ENCODE measurements at places on chromosomes 4 and X.

DNA sequence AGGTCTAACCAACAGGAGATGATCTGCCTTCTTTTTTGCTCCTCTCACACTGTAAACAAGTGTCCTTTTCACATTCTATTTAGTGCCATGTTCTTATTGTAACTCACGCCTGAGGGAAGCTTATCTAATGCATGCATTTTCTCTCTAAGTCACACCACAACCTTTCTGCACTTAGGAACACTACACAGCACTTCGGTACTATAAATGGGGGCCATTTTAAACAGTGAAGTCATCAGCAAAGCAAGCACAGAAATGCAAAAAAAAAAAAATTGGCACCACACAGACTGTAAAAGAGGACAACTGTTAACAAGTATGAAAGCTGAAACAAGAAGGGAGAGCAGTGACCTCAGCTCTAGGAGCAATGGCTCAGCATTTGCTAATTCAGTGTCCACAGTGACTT is 45.2 kb downstream of the PRSS12 start:
- no peak for DNase-seq

DNA sequence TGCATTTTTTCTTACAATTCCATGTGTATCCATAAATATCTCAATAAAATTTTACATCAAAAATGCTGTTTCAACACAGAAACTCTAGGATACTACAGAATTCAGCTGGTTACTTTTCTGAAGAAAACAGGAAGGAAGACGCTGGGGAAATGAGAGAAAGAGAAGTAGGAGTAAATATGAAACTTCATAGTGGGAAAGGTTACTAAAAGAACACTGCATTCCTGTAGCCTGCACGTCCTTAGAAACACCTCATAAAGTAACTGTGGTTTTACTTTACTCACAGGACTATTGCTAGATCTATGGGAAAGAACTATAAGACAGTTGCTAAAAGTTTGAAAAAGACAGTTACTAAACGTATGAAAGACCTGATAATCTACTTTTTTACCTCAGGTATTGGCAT is 23.1 kb downstream of the ATP11C start:
- no peak for DNase-seq

DNA sequence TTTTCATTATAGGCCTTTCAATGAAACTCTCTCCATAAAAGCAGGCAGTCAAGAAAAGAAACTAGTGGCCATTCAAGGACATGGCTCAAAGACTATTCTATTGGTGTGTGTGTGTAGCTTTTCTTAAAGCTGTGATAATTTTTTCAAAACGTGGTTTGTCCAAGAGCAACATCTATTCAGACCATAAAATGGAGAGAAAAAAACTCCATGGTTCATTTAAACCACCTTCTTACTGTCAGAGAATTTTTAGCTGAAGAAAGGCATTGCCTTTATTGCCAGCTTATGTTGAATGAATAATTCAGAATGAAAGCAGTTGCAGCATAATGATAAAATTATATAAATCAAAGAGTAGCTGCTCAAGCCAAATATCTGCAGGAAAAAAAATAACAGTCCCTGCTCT is 325.5 kb downstream of the PCDH18 start:
- no peak for DNase-seq

DNA sequence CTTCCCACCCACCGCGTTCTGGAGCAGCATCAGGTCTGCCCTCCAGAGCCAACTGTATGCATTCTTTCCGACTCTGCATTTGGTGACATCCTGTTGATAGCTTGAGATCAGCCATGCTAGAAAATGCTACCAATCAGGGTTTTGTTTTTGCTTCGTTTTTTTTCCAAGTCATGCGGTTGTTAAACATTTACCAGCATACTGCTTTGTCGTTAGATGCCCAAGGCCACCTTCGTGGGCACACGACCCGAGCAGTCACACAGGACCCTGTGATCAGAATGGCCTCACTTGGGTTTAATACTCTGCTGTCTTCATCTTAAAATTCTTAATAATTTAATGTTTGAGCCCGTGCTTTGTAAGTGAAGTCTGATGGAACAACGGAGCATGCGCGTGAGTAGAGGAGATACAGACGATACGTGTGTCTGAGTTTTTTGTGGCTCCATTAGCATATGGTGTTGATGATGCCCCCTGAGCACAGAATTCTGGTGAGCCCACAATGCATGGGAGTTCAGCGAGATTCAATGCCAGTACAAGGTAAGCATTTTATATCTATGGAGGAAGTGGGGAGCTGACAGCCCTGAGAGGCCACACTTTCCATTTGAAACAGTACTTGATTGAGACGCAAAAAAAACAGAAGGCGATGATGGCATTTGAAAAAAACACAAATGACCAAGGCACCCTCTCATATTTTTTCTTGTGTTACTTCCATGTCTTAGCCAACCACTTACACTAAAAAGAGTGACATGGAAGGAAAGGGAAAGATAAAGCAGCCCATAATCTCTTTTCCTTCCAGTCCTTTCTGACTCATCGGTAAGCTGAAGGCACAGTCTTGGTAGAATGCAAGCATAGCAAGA is 323.6 kb downstream of the BCOR start:
- no peak for DNase-seq

- no peak for DNase-seq
These were observed 137.8 kb upstream of the CPEB2 start for GRCh38 chr4:14864365-14865030.

GRCh38 chrX:41449131-41449530 is 2.0 kb downstream of the NYX start:
- DNase-seq, result no peak

- DNase-seq, result no peak
These were observed 22.0 kb downstream of the SLC4A4 start for GRCh38 chr4:71360844-71361243.

DNA sequence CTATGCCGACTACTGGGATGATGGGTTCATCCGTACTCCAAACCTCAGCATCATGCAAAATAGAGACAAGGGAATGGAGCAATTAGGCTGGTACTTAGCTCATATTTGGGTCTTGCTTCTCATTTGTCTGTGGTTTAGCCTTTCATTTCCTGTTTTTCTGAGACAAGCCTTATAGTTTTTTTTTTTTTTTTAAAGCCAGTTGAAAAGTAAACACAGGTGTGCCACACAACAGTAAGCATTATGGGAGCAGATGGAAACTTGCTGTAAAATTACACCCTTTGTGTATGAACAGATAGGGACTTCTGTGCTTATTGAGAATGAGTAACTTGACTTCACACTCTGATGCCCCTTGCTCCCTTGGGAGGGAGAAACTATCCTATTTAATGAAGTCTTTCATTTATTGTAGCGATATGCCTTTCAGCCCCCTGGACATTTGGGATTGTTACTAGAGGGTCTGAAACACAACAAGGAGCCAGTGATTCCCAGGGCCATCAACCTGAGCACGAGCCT is 13.7 kb downstream of the RASSF6 start:
- DNase-seq, result no peak

DNA sequence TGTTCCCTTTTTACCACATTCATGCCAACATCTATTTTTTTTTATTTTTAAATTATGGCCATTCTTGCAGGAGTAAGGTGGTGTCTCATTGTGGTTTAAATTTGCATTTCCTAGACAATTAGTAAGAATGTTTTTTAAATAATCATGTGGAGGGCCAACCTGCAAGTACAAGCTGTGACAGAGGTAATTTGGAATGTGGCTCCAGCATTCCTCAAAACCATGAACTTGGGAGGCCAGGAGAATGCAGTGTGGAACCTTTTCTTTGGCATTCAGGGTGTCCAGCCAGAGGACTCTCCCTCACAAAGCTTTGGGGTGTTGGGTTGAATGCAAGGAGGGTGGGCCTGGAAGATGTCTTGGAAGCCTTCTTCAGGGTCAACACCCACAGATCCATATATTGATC is 7.3 kb upstream of the TMEM185A start:
- DNase-seq, result no peak

GRCh38 chrX:22689290-22689689 is 310.5 kb upstream of the DDX53 start:
- no peak for DNase-seq

- no peak for DNase-seq
These were observed 15.9 kb downstream of the PCGF3 start for GRCh38 chr4:721261-722168.

DNA sequence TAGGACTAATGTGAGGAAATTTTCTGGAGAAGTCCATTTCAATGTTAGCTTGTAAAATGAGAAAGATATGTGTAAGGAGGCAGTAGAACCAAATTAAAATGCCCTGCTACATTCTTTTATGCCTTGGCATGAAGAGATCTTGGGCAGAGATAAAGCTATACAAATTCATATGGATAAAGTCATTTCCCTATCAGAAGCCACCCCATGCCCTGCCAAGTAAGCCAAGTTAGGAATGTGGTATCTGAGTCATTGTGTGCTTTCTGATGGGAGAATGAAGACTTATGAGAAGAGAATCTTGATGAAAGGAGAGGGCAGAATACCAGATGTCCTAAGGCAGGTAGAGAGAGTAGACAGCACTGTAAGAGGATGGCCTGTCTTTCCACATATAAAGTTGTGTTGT is 83.7 kb downstream of the TEX13A start:
- no peak for DNase-seq

DNA sequence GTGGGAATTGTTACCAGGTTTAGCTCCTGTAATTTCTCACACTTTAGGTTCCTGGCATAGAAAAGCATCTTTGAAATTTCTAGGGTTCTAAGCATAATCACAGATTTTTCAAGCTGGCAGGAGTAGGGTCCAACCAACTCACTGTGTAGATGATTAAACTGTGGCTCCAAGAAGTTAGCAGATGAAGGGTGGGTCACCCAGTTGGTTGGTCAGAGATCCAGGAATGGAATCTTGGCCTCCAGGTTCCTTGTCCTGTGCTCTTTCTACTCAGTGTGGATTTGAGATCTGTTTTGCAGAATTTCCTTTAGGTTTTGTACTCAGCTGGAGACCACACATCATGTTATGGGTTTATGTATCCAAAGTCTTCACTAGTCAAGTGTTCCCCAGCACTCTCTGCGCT is 90.3 kb upstream of the MAML3 start:
- DNase-seq, result no peak

DNA sequence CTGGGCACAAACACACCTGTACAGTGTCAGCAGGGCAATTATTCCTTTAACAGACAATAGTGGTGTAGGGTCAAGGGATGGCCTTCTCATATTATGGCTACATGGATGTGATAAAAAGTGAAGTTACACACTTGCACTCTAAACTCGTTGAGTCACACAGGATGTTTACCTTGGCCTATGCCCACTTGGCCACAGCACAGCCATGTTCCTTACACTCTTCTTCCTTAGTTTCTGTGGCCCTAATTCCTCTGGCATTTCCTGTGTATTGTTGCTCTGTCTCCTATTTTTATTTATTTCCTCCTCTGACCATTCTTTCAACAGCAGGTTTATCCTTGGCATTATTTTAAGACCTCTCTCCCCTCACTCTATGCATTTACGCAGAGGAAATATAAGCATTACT is 86.8 kb upstream of the NPFFR2 start:
- no peak for DNase-seq

DNA sequence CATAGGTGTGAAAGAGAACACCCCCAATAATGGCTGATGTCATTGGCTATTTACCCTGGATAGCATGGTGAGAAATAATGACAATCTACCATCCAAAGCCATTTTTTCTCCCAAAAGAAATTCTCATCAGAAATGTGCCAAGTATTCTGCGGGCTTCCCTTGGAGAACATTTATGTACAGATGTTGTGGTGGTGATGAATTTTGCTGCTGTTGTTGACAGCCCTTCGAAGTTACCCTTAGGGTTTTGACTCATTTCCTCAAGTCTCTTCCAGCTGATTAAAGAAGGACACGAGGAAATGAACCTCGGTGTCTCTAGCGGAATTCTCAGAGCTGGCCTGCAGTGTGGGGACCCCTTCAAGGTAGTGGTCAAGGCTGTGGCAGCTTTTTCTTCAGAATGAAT is 3.4 kb downstream of the KIT start:
- DNase-seq, result no peak

- DNase-seq, result no peak
These were observed 9.5 kb downstream of the PARM1 start for GRCh38 chr4:74942251-74942917.

GRCh38 chrX:29659911-29660310 is 555.5 kb upstream of the MAGEB2 start:
- DNase-seq, result no peak

GRCh38 chr4:65071564-65071963 is 598.7 kb downstream of the EPHA5 start:
- DNase-seq, result no peak

DNA sequence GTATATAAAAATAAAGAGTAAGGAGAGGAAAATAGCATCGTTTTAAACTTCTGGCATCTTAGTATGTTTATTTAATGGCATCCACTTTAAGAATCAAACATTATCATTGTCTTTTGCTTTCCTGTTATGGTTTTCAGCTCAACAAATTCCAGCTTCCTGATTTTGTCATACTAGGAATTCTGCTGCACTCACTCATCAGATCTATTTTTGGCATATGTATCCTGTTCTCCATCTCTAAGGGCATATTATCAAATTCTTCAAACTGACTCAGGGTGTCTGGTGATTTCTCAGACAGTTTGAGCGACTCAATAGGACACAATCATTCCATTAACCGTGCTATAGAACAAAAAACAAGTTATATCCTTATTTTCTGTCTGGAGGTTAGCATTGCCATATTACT is 248.5 kb upstream of the DIAPH2 start:
- DNase-seq, result no peak

- DNase-seq, result no peak
These were observed 929.5 kb downstream of the DMD start for GRCh38 chrX:32281853-32282252.

DNA sequence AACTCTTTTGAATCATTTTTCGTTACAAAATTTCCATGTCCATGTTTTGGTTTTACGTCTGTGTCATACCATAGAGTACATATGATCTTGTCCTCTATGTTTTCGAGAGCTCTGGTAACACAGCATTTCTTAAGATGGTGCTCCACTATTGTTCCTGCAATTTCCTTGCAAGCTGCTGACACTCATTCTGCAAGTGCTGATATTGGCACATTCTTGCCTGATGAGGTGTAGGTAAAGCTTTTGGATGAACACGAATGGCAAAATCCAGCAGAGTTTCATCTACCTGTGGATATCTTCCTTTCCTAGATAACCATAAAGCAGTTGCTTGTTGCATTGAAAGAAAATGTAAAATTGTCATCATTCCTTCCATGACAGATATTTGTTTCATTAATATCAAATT is 41.3 kb downstream of the MAGEB17 start:
- DNase-seq, result no peak

DNA sequence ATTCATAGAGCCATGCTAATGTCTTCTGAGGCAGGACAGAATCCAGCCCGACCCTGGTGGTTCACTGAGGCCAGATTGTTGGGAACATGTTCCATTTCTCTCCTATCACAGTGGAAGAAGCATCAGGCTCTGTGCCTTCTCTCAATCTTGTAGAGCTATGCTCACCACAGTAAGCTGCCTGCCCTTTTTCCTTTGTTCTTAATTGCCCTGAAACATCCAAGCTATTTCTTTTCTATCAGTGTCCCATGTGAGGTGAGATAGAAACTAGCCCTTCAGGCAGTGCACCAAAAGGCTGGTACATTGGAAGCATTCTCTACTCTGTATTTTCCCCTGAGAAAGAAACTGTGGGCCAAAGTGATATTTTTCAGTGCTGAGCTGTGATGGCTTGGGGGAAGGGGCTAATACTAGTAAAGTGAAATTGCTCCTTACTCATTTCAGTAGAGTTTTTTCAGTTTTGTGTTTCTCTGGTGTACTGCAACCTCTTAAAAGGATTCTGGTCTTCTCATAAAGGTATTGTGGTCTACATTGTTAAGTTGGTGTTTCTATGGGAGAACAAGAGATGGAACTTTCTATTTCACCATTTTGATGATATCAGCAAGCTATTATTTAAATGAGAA is 611.2 kb downstream of the RPA4 start:
- no peak for DNase-seq

Measured in T-helper 22 cell (primary cell).